Sigmoid colon (tissue), 7 donors: ENCODE measurements at places on chromosomes 6 and 20. TPM values are rescaled to one million over a fixed set of nuclear protein-coding genes. Genes with fewer than 3 reads are reported as not detected.

CEBPB gene
- polyA plus RNA-seq = 12.2 TPM

IL17A gene
- polyA plus RNA-seq = 0.39 TPM

SIRPG gene
- polyA plus RNA-seq = 11.0 TPM

LIN28B gene
- not detected for polyA plus RNA-seq

SPTLC3 gene
- 0.92 TPM for polyA plus RNA-seq
